ENCODE measurements at places on chromosomes 16 and 17. TPM values are rescaled to one million over a fixed set of nuclear protein-coding genes. Genes with fewer than 3 reads are reported as not detected.

DNA sequence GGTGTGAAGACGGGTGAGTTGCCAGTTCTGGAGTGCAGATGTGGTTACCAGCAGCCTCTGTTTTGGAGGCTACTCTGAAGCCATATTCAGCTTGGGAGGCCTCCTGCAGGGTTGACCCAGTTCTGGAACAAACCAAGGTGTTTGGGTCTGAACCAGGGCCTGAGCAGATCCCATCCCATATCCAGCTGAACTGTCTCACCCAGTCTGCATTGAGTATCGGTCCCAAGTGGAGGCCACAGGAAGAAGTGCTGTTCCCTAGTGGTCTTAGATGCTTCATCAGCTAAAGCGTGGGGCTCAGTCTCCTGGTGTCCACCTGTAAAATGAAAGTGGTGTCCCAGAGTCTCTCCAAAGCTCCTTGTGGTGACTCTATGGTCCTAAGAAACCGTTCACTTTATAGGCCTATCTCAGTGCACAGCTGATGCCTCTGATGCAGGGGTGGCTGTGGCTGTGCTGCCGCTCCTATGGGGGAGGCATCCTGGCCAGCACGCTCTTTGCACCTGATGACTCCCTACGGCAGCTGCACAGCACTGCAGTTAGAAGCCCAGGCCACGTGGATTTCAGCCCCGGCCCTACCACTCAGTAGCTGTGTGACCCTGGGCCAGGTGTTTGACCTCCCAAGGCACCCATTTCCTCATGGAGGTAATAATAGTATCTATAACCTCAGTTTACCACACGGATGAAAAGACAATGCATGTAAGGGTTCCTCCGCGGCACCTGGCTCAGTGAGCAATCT, 21.0 kb downstream of the CBX4 start:
- DNase-seq, result no peak

KRT9 gene
- total RNA-seq, result not detected

- no peak for DNase-seq
Observed at GRCh38 chr17:58344047-58344790, 7.8 kb downstream of the SUPT4H1 start.

- no peak for DNase-seq
Observed at GRCh38 chr16:55540221-55540620, 26.3 kb upstream of the CAPNS2 start.

- DNase-seq, result no peak
Observed at GRCh38 chr16:56919099-56919800, 12.7 kb upstream of the HERPUD1 start.

DNA sequence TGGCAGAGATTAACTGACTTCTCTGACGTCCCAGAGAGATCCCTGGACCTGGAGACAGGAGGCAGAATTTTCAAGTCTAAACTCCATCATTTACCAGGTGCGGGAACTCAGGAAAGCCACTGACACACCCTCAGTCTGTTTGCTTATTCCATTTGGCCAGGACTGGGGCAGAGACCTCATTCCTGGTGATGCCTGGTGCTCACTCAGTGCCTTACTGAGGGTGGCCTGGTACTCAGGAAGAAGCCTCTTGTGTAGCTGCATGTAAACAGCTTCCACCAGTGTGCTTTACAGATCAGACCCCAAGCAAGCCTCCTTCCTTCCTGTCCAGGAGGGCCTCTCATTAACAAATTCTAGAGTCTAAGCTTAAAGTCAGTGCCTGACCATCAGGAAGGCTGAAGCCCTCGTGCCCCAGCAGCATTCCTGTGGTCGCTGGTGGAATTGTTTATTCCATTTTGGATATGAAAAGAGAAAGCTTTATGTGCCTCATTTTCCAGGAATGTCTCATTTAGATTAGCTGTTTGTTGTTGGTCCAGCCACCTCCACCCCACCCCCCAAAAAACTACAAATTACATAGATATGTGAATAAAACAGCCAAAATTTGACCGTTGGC, 236.1 kb upstream of the CDH5 start:
- no peak for DNase-seq

GRCh38 chr17:63681530-63681929, 18.4 kb downstream of the LIMD2 start:
- DNase-seq, result no peak

TERB1 gene
- not detected for total RNA-seq

- peak; percentile 50 for DNase-seq
Observed at GRCh38 chr17:74812109-74813009, 36.2 kb upstream of the NAT9 start.

GRCh38 chr17:80644536-80644935, 99.9 kb downstream of the RPTOR start:
- DNase-seq, result no peak

DNA sequence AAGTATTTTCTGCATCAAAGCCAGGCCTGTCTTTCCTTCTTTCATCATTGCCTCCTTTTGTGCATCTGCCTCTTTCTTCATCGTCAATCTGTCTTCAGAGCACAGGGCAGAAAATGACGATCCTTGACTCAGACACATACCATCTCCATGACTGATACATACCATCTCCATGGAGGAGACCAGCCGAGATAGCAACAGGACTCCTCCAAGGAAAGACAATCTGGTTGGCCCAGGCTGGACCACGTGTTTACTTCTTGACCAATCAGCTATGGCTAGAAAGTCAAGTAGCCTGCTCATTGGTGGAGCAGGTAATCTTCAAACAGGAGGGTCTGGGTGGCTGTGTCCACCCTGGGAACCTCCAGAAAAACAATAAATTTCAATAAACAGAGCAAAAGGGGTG, 164.6 kb downstream of the CPPED1 start:
- DNase-seq, result no peak

DNA sequence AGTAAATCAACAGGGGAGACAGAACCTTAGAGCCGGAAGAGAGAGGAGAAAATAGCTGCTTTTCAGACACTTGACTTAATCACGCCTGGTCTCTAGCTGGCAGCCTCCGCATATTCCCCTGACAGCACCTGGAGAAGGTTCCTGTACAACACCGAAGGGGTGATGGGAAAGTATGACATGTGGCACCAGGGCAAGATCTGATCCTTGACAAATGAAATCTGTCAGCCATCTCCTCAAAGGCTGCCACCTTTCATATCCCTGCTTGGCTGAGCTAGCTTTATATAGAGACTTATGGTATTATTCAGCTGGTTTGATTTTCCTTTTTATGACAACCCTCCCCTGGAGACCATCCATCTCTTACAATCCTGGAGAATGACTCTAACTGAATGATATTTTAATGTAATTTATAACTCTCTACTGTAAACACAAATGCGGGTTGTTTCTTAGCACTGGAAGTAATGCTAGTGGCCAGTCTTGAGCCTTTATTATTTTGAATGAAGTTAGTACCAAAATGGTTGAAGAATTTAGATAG, 1205.3 kb upstream of the CDH8 start:
- no peak for DNase-seq

DNA sequence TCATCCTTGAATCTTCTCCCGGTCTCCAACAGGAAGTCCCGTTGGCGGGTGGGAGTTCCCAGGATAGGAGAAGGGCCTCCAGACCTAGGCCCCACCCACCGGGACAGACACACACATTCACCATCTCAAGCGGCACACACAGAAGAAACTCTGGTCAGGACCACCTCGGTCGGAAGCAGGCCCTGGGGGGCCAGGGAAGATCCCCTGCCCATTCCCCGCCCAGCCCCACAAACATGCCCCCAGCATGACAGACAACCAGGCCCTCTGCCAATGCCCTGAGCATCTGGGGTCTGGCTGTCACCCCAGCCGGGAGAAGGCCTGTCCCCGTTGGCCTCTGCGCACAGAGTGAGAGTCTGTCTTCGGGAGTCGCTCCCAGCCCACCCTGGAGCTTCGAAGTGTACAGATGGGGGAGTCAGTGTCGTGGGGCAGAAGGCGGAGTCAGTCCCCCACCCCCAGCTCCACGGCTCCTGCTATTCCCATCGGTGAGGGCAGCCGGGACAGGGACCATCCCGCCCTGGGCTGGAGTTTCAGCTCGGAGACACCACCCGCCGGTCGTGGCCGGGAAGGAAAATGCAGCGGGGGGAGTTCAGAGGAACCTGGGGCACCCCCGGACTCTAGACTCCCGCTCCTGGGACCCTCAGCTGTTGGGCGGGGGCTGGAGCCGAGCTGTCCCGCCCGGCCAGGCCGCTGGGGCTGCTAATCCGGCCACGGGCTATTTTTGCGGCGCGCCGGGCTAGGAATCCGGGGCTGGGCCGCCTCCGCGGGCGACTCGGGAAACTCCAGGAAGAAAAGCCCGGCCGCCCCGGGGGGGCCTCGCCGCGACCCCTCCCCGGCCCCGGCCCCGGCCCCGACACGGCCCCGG, 660 bp downstream of the RHBDF1 start:
- peak; percentile 80 for DNase-seq

DNA sequence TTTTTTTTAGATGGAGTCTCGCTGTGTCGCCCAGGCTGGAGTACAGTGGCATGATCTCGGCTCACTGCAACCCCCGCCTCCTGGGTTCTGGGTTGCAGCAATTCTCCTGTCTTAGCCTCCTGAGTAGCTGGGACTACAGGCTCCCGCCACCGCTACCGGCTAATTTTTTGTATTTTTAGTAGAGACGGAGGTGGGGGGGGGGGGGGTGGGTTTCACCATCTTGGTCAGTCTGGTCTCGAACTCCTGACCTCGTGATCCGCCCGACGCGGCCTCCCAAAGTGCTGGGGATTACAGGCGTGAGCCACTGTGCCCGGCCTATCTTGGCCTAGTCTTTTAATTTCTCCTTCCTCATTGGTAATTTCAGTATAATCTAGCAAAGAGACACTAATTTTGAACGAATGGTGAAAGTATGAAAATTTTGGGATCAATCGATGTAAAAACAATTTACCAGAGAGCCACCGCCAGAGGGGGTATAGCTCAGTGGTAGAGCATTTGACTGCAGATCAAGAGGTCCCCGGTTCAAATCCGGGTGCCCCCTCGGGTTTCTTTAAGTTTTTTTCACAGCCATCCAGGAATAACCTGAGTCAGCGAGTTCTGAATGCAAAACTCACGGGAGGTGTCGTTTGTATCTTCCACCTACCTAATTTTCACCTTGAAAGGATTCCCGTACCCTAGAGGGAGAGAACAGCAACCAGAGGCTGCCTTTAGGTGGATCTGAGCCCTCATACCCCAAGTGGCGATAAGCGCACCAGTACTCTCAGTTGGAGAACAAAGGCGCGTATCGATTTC, 2.5 kb upstream of the LASP1 start:
- DNase-seq, result peak; percentile 70

DNA sequence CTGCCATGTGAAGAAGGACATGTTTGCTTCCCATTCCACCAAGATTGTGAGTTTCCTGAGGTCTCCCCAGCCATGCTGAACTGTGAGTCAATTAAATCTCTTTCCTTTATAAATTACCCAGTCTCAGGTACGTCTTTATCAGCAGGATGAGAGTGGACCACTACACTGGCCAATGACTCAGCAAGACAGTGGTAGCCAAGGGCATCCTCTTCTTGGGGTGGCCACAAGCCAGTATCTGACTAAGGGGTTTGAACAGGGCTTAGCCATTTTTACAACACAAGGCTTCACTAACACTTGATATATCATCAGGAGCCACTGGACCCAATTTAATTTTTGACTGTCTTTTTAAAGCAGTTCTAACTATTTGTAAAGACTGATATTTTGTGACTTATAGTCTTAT, 21.1 kb upstream of the KRT24 start:
- DNase-seq, result no peak

DNA sequence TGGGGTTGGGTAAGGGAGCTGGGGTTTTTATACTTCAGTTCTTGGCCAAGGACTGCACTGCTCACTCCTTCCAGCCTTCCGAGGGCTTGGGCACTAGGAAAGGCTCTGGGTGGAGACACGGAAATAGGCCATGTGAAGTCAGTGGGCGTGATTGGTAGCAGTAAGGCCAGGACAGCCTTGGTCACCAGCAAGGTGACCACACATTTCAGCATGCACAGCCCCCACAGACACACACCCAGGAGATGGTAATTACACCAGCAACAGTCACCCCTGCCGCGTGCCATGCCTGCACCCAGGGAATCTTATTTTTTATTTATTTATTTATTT, 252.5 kb downstream of the SEC14L1 start:
- DNase-seq, result no peak

DNA sequence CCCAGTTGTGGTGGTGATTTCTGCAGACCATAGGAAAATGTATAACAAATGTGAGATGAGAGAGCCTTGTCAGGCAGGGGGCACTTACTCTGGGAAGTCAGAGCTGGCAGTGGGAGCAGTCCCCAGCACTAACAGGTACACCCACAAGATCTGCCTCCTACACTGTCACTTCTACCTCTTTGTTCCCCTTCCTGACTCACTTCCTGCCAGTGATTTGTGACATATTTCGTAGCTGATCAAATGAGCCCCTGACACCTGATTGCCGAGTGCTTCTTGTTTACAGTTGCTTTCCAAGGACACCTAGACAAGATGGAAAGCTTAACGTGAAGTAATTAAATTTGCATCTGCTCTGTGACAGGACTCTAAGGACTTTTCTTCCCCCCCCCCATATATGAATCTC, 40.5 kb downstream of the FTO start:
- no peak for DNase-seq

LHX1 gene
- total RNA-seq, result not detected

DNA sequence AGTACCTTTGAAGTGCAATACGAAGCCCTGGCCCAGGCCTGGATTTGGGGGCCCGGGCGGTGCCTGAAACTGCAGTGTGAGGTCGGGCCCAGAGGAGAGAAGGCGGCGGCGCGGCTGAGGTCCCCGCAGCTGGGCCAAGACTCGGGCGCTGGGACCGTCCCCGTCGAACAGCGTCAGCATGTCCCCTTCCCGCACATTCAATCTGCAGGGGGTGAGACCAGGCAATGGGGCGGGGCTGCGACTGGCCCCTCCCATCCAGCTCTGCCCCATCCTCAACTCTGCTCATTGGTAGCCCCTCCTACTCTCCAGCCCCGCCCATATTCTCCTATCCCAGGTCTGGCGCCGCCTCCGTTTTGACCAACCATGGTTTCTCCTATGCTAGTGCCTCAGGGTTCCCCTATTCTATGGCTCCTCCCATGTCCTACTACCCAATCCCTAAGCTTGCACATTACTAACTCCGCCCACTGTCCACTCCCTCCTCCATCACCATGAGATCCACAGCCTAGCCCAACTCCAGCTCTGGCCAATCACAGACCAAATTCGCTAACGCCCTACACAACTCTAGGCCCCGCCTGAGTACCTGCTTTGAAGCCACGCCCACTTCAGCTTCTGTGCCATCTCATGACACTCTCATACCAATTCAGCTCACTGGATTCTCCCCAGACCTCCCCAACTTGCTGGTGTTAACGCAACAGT, 14.4 kb upstream of the CDIPT start:
- DNase-seq, result no peak

KIF19 gene
- total RNA-seq, result 0.22 TPM

DNA sequence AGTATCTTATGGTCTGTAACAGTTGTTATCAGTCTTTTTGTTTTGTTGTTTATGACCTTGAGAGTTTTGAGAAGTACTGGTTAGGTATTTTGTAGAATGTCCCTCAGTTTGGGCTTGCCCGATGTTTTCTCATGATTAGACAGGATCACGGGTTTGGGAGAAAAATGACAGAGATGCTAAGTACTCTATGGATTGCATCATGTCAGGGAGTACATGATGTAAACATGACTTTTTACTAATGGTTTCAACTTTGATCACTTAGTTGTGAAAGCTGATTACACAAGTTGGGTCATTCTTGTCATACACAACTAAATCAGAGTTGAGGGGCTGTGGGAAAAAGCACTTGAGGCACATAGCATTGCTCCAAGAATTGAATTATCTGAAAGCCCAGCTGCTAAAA, 94.7 kb upstream of the SIAH1 start:
- DNase-seq, result no peak

ZNF18 gene
- 4.0 TPM for total RNA-seq

IL34 gene
- total RNA-seq, result 1.6 TPM

GRCh38 chr16:81004646-81005353, 1.9 kb downstream of the CMC2 start:
- DNase-seq, result no peak

Measured in Right ventricle myocardium superior (tissue), 1 donor.